ENCODE measurements at places on chromosomes 4 and X. TPM values are rescaled to one million over a fixed set of nuclear protein-coding genes. Genes with fewer than 3 reads are reported as not detected.

- no peak for DNase-seq
These were observed 1.8 kb downstream of the HS6ST2 start for GRCh38 chrX:132956421-132957210.

Gene CCSER1
- total RNA-seq: under 0.01 TPM

Gene PITX2
- total RNA-seq: 0.26 TPM

Gene GLUD2
- total RNA-seq: 1.8 TPM

- DNase-seq: peak; percentile 9
These were observed 169.4 kb downstream of the MAD2L1 start for GRCh38 chr4:119897260-119897659.

Gene SASH3
- not detected for total RNA-seq

- DNase-seq: no peak
These were observed 5.5 kb upstream of the ING2 start for GRCh38 chr4:183499389-183499788.

DNA sequence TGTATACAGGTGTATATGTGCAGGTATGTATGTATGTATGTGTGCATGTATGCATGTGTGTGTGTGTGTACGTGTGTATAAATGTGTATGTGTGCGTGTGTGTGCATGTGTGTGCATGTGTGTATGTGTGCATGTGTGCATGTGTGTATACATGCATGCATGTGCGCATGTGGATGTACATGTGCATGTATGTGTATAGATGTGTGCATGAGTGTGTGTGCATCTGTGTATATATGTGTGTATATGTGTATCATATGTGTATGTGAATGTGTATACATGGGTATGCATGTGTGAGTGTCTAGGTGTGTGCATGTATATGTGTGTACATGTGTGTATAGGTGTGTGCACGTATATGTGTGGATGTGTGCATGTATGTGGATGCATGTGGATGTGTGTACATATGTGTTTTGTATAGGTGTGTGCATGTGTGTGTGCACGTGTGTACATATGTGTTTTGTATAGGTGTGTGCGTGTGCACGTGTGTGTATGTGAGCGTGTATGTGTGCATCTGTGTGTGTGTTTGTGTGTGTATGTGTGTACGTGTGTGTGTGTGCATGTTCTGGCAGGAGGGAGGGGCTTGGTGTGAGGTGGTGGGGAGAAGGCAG, 6.0 kb downstream of the BGN start:
- no peak for DNase-seq
